ENCODE measurements at places on chromosomes 7 and 10.

DNA sequence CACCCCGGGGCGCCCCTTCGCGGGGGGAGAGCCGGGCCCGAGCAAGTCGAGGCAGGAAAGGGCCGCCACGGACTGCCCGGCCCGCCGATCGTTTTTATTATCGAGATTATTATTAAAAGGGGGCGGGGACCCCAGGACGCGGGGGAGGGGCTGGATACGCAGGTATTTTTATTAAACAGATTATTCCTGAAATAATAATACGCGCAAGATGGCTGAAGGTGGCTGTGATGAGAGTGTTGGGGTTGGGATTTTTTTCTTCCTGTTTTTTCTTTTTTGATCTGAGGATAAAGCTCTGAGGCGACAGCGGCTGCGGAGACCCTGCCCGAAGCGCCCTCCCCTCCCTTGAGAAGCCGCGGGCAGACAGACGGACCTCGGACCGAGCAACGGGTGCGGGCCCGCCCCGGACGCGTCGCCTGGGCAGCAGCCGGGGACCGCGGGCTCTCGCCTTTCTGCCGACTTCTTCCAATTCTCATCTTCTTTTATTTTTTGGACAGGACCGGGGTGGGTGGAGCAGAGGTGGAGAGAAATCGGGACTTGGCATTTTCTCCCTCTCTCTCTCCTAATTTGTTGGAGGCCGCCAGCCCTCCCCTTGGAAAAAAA lies 1.4 kb upstream of the TRIM8 start:
- DNase-seq: peak; percentile 47

DNA sequence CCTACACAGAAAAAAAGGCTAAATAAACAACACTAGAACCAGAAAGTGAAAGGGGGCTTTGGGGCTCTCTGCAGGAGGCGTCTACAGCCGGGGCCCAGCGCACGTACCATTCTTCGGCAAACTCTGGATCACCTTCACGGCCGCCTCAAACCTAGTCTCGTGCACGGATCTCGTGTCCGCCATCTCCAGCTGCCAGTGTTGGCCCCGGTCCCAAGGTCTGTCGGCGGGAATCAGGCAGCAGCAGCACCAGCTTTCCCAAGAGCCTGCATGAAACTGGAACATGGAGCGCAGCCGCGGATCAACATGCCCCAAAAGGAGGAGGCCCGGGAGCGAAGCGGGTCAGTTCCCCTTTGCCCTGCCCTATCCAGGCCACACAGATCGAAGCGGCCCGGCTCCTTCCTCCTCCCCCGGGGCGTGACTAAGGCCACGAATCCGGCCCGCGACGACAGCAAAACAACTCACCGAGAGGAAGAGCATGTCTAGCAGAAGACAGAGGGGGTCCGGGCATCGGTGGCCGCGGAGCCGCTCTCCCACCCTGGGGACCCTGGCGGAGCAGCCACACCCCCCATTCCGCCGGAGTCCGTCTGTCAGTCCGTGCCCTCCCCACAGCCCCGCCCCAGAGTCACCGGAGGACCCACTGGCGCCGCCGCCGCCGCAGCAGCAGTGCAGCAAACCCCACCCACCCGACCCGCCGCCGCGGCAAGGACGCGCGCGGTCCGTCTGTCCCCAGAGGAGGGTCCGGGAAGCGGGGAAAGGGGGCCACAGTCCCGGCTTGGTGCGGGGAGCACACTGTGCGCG lies at the start of gene ACBD5:
TSS of gene ACBD5 (minus strand) at position 586 of the 798 bp plus-strand sequence. CDS start at position 477, 109 bp downstream.
- peak; percentile 79 for DNase-seq

GRCh38 chr7:106862317-106863089 lies 2.6 kb upstream of the PIK3CG start:
- no peak for DNase-seq

- DNase-seq: no peak
Observed at GRCh38 chr7:39882148-39882784, 67.8 kb upstream of the CDK13 start.

- no peak for DNase-seq
Observed at GRCh38 chr7:33596686-33597085, 308.7 kb upstream of the BMPER start.

- DNase-seq: no peak
Observed at GRCh38 chr7:47550788-47551470, 31.0 kb downstream of the TNS3 start.

DNA sequence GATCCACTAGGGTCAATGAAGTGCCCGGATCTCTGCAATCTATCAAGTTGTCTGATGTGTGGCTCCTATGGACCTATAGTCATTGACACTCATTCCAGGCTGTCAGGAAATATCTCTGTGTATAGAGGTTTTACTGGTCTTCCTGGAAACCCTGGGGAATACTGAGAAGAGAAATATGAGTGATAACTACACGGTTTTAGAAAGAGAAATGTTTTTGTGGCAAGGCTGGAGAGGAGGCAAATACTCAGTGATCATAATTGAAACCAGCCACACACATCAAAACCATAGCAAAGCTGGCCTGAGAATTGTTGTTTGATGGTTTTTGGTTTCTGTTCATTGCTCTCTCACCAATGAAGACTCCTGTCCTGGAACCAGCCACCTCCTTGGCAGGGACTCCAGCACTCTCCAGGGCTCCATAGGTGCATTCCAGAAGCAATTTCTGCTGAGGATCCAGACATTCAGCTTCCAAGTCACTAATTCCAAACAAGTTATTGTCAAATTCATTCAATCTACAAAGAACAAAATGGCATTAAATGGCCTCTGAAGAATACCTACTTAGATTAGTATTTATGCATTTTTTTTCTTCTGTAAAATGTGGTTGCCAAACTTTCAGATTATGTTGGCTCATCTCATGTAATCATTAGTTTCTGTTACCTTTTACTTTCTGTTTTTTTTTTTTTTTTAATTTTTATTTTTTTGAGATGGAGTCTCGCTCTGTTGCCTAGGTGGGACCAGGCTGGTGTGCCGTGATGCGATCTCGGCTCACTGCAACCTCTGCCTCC lies 108.6 kb upstream of the ABI1 start:
- no peak for DNase-seq

DNA sequence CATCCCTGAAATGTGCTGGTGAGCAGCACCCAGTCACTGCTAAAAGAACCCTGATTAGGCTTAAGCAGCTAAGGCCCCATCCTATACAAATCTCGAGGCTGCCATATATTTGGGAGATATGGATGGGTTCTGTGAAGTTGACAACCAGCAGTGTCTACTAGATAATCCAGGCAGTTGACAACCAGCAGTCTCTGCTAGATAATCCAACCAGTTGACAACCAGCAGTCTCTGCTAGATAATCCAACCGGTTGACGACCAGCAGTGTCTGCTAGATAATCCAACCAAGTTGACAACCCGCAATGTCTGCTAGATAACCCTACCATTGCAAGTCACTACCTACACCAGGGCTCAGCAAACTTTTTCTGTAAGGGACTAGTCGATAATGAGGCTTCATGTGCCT lies 58.3 kb upstream of the KDM7A start:
- DNase-seq: no peak

DNA sequence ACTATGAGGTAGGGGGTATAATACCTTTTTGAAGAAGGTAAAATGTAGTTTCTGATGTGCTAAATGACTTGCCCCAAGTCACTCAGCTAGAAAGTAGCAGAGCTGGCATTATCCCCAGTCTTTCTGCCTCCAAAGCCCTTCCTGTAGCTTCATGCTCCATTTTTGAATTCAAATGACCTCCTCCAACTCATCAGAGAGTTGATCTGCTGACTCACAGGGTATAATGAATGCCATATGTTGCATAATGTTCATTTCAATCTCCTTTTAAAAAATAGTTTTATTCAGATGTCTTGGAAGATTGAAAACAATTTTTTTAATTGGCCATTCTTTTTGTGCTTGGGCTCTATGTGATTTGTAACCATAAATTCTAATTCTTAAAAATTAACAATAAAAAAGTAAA lies 272.8 kb upstream of the IMMP2L start:
- DNase-seq: no peak

DNA sequence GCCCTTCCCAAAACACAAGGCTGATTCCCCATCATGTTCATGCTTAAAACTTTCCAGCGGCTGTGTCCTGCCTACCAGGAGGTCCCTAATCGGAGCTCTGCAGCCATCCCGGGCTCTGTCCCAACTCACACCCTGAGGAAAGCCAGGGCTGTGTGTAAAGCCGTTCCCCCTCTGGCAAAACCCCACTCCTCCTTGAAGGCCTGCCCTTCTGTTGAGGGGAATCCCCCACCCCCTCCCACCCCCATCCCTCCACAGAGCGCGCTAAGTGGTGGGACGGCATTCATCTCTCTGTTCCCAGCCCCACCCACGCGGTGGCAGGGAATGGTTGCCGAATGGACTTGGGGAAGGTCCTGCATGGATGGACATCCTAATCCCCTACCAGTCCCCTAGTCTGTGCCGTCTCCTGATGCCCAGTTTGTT lies 667 bp upstream of the TMEM120A start:
- DNase-seq: no peak

- no peak for DNase-seq
Observed at GRCh38 chr10:70804421-70804808, 11.3 kb upstream of the SGPL1 start.

All from activated CD4-positive, CD25-positive, alpha-beta regulatory T cell treated with anti-CD3 and anti-CD28 coated beads, Interleukin-2, amount 50 U/mL, for 72 hours (primary cell).